Right forelimb (tissue), 1 donor: ENCODE measurements at places on chromosomes 12 and 14.

DNA sequence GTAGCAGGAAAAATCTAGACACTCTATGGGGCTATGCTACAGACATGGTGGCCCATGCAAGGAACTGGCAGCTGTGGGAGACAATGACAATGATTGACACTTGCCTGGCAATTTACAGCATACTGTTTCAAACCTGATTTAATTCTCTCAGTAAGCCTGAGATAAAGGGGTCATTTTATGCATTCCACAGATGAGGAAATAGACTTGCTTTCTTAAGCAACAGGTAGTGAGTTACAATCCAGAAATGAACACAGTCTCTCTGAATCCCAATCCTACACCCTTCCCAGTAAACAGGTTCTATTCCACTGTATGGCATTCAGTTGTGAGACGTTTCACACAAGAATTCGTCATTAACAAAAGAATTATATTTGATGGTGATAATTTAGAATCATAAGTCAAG lies 15.5 kb upstream of the PCNX1 start:
- DNase-seq, result no peak

DNA sequence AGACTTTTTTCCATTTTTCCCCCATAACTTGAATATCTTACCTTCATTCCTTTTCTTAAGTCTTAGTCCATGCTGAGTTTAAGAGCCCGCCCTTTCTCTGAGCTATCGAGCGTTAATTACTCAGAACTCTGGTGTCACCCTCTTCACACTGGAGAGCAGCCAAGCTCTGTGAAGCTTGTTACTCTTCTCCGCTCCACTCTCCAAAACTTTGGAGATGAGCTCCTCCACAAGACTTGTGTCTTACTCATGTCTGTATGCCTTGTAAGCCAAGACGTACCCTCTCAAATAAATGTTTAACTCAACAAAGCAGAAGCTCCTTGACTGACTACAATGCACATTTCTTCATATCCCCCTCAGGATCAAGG lies 54.7 kb downstream of the DICER1 start:
- DNase-seq, result no peak

- no peak for DNase-seq
Measured at GRCh38 chr12:130933269-130933995, 20.3 kb upstream of the ADGRD1 start.

DNA sequence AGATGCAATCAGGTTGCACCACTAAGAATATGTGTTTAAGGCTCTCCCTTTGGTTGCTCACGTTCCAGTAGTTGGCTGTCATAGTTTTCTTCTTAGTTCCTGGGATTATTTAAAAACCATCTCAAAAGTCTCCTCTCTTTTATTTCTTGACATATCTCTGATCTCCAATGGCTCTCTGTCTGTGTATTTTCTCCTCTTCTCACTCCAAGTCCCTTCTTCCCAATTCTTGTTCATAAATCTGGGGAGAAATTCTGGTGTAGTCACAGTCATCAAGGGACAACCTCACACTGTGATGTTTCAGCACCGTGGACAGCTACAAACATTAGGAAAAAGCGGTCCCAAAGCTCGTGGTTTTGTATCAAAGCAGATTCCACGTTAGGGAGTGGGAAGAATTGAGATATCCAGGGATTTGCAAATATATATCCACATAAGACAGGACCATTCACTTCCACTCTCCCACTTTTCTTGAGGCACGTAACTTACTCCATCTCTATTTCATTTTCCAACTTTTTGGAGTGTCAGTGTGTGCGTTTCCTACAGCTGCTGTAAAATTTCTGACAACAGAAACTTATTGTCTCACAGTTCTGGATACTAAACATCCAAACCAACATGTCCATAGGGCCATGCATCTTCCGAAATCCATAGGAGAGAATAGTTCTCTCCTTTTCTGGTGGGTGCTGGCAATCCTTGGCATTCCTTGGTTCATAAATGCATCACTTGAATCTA lies 80.6 kb upstream of the TMEM233 start:
- DNase-seq, result no peak

DNA sequence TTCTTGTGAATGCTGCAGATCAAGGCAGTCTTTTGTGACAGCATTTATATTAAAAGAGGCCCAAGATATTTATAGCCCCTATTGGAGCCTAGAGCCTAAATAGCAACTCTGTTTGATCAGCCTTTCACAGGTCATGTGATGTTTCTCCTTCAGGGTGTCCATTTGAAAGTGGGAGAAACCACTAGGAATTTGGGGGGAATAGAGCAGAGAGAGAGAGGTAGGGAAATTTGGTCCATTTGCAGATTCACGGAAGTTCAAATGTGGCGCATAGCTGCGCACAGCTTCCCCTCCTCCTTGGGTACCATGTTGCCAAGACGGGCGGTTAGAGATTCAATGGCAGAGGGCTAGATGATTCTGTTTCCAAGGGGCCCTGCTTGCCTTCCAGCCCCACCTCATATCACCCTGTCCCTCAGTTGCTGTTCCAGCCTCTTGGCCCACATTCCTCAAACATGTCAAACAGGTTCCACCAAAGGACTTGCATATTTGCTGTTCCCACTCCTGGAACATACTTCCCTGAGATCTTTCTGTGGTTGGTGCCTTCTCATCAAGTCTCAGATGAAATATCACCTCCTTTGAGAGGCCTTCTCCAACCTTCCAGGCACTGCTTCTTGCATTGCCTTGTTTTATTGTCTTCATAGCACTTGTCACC lies 220.8 kb downstream of the CHST11 start:
- DNase-seq, result no peak

DNA sequence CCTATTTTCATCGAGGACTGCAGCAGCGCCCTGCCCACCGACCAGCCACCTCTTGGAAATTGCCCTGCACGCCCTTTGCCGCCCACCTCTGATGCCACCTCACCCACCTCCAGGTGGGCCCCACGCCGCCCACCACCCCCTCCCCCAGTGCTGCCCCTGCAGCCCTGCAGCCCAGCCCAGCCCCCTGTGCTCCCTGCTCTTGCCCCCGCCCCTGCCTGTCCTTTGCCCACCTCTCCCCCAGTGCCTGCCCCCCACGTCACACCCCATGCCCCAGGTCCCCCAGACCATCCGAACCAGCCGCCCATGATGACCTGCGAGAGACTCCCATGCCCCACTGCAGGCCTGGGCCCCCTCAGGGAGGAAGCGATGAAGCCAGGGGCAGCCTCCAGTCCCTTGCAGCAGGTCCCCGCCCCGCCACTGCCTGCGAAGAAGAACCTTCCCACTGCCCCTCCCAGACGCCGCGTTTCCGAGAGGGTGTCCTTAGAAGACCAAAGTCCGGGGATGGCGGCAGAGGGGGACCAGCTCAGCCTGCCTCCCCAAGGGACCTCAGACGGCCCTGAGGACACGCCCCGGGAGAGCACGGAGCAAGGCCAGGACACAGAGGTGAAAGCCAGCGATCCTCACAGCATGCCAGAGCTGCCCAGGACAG lies 96.5 kb downstream of the LGMN start:
- DNase-seq, result no peak

DNA sequence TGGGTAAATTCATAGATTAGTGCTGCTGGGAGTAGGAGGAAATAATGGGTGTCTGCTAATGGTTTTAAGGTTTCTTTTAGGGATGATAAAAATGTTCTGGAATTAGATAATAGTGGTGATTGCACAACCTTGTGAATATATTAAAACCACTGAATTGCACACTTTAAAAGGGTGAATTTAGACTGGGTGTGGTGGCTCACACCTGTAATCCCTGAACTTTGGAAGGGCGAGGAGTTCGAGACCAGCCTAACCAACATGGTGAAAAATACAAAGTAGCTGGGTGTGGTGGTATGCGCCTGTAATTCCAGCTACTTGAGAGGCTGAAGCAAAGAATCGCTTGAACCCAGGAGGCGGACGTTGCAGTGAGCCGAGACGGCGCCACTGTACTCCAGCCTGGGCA lies 1.3 kb downstream of the RAD52 start:
- no peak for DNase-seq

DNA sequence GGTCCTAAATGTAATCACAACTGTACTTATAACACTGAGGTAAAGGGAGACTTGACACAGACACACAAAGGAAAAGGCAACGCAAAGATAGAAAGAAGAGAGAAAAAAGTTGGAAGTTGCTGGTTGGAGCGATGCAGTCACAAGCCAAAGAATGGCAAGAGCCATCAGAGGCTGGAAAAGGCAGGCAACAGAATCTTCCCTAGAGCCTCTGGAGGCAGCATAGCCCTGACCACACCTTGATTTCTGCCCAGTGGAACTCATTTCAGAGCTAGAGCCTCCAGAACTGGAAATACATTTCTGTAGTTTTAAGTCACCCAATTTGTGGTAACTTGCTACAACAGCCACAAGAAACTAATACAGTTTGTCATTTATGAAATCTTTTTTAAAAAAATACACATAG lies 89.2 kb downstream of the PUS7L start:
- no peak for DNase-seq

- no peak for DNase-seq
Measured at GRCh38 chr12:905261-906031, 44.0 kb downstream of the RAD52 start.

DNA sequence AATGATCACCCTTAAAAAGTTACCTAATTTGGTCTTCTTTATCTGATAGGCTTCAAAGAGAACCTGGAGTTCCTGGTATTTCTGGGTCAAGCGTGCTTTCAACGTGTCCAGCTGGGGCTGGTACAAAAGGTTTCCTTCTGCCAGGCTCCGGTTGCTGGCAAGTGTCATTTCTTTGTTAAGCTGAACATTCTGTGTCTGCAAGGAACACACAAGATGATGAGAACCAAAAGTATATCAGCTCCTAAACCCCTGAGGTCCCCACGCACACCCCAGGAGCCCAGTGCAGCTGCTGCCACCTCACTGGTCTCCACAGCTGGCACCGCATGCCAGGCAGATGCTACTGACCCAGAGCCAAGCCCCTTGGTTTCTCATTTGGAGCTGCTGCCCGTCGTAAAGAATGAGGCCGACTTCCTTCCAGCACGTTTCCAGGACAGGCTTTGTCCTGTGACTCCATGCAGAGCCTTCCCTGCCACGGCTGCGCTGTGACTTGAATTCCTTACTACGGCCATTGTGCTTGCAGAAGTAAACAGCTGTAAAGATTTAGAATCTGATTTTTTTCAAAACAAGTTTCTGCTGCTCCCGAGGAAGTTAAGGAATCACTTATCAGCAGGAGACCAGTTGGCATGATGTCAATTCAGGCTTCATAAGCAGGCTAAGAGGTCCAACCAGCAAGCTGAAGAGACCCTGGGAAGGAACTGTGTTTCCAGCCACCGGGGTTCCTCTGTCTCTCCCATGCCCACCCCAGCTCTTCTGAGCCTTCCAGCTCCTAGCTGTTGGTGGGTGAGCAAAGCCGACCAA lies 24.9 kb downstream of the VPS37B start:
- peak; percentile 64 for DNase-seq
